ENCODE measurements at places on chromosomes 5 and 9.

- DNase-seq: no peak
These were observed 825.4 kb upstream of the CDH6 start for GRCh38 chr5:30368064-30368463.

DNA sequence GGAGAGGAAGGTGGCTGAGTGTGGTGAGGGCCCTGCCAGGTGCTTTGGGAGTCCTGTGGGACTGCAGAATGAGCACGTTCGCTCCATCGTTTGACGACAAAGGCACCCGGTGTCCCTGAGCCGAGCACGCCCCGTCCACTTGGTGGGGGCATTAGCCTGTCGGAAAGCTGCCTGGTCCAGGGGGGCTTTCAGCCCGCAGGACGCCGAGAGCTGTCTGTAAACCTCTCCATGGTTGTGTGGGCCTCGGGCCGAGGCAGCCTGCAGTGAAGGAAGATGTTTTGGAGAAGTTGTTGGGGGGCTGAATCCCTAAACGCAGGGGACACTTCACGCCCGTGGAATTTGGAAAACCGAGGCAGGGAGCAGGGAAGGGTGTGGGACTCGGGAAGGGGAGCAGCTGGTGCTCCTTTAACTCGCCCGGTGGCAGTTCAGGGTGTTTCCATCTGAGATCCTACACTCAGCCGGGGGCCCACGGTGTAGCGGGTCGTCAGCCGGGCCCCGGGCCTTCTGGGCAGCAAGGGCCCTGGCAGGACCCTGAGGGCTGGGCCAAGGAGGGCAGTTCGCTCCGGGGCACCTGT lies 53.8 kb downstream of the MRPL36 start:
- DNase-seq: no peak

DNA sequence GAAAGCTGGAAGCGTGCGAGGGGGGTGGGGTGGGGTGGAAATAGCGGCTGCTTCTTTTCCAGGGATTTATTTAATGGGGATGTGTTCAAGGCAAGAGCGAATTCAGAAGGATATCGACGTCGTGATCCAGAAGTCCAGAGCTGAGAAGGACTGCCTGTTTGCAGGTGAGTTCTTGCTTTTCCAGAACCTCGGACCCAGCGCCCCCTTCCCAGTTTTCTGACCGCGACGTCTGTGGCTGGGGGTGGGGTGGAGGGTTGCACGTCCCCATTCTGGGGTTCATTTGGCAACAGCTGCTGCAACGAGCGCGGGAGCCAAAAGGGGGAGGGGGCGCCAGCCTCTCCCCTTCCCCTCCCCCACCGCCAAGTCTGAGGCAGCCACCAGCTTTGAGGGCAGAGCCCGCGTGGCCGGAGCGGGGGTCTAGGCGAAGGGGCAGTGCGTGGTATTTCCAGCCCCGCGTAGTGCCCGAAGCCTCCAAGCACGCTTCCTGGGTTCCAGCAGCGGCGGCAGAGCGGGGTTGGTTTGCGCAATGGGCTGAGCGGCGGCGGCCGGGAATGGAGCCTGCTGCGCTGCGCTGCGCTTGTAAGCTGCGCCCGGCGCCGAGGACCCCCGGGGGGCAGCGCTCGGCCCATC lies 701 bp downstream of the PARP8 start:
- DNase-seq: no peak

DNA sequence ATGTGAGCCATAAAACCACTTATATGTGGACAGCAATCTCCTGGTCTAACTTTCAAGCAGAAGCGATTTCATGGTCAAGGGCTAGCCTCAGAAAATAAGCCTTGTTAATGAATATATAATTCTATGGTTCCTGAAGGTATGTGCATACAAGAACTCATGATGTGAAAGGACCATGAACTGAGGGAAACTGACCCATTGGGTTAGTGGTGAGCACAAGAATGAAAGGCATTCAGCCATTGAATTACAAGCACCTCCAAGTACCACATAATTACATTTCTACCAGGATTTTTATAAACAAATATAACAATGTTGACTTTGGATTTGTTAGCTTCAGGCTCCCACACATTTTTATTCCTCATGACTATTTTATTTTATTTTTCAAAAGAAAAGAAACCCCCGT lies 459.0 kb downstream of the TLE4 start:
- no peak for DNase-seq

DNA sequence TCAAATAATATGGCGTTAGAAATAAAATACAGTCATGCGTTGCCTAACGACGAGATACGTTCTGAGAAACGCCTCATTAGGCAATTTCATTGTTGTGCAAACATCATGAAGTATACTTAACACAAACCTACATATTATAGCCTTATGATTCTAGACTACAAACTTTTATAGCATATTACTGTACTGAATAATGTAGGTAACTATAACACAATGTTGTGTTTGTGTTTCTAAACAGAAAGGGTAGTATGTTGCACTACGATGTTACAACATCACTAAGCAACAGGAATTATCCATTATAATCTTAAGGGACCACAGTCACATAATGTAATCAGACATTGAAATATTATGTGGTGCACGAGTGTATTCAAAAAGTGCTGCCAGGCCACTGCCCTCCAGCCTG lies 3.0 kb upstream of the SMC2 start:
- DNase-seq: no peak

DNA sequence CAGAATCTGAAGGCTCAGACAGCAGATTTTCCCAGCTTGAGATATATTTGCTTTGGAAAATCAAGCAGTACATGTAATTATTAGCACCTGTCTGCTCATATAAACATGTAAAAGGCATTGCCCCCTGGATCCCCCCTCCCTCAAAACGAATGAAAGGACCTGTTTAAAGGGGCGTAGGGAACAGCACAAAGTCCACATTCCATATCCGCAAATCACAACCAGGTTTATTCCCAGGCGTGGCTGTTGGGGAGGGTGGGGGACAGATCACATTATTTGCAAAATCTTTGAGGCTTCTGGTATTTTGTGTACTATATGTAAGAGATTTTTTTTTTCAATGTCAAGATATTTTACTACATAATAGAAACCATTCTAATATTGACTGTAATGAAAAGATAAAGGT lies 8.7 kb upstream of the MRPS2 start:
- no peak for DNase-seq

DNA sequence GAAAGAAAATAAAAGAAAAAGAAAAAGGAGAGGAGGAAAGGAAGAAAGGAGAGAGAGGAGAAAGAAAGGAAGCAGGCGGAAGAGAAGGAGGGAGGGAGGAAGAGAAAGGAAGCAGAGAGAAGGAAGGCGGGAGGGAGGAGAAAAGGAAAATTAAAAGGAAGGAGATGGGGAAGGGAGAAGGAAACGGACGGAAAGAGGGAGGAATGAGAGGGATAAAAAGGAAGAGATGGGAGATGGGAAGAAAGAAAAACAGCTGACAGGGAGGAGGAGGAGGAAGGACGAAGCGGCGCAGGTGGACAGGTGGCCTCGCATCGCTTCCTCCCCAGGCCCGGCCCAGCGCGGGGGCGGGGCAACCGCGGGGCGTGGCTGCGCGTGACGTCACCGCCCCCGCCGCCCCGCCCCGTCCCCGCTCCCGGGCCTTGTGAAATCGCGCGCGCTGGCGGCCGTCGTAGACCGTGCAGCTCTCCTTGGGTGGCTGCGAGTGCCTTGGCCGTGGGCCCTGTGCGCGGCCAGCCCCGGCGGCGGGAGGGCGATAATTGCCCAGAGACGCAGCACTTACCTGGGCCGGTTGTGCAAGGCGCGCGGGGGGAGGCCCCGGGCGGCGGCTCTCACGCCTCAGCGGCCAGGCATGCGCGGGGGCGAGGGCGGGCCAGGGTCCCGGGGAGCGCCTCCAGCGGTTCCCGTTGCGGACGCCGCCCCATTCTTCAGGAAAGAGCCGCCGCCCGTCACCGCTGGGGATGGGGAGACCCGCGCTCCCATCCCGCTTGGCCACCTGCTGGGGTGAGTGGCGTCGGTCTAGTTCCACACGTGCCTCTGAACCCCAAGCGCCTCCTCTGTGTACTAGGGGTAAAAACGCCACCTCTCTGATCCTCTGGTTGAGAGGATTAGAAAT lies 49.6 kb upstream of the FOXE1 start:
- DNase-seq: peak; percentile 90

DNA sequence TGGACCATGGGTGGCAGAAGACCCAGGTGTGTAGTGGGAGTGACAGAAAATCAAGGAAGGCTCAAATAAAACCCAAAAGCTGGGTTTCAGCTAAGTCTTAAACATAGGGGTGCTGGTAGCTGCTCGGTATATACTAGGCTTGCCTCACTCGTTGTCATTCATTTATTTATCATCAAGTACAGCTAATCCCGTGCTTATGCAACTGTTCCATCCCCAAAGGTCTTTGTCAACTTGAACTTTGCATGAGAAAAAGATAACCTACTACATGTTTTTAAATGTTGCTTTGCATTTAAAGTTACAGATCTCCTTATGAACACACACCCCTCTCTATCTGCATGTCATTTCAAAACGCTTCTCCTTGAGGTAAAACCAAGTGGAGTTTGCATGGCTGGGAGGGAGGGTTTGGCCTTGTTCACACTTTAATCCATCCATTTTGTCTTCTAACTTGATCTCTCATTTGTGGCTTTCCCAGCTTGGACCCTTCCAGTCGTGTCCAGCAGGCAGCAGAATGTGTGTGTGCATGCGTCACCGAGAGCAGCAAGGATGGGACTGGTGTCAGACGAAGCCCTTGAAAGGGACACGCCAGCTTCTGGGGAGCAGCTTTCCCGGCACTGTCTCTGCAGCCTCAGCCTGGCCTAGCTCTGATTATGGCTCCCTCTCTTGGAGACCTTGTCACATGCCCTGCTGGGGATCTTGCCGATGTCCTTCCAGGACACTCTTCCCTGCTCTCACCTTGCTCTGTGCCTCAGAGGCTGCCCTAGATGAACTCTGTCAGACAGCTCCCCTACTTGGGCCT lies 133.5 kb downstream of the GADD45G start:
- DNase-seq: no peak

GRCh38 chr5:6432206-6432605 lies 16.5 kb upstream of the UBE2QL1 start:
- DNase-seq: no peak

- DNase-seq: no peak
These were observed 494.1 kb downstream of the SEMA5A start for GRCh38 chr5:9051779-9052178.

DNA sequence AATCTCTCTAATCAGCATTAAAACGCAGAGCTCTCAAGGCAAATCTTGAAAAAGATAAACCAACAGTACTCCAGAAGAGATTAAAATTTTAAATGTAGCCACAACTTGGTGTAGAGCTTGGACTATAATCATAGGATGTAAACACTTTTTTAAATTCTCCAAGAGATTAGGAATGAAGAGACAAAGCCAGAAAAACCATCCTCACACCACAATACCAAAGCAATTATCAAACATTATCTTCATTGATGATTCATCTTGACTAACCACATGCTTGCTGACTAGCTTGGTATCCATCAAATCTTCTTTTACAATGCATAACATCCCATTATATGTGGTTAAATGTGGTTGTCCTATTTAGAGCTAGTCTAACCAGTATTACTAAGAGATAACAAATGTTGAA lies 815.1 kb downstream of the TLE1 start:
- DNase-seq: no peak

GRCh38 chr5:462051-462481 lies 19.1 kb downstream of the EXOC3 start:
- DNase-seq: no peak

GRCh38 chr9:33041432-33042188 lies 16.5 kb downstream of the DNAJA1 start:
- no peak for DNase-seq

- no peak for DNase-seq
These were observed 5.1 kb downstream of the DBN1 start for GRCh38 chr5:177468329-177468684.

DNA sequence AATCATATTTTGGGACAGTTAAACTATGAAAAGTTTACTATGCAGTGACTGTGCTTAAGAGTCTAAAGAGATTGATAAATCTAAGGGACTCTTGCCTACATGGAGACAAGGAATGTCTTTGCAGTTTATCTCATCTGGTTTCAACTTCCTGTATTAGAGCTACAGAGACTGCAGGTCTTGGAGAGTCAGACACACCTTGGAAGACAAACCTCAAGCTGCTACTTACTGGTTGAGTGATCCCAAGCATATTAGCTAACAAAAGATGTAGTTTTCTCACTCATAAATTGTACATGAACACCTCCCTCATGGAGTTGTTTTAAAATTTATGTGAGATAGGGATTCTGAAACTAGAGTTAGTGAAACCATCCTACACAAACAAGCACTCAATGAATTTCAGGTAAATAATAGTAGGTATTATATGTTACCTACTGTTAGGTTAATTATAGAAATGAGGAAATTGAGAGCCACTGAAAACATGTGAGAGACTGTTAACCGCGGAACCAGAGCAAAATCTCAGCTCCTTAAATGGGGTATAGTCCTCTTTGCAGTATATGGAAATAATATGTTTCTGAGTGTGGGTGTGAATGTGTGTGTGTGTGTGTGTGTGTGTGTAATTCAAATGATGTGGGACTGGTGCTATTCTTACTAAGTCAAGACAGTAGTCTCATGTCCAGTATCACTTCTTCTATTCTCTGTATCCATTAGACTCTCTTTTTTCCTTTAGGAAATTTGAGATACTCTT lies 752.1 kb downstream of the DTWD2 start:
- no peak for DNase-seq

DNA sequence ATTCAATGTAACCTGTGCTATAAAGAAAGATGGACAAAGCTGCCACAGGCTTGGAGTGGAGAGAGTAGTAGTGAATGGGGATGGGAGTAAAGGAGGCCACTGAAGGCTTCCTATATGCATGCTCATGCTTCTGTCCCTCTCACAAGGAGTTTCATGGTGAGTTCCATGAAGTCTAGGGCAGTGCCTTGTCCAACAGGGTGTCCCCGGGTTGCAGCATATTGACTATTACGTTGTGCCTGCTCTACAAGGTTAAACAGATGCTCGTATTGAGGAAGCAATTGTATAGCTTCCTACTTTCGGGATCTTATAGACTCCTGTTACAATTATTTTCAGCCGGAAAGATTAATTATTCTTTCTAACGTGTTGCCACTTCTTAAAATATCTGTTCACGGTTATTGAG lies 129.1 kb upstream of the PIK3R1 start:
- no peak for DNase-seq

DNA sequence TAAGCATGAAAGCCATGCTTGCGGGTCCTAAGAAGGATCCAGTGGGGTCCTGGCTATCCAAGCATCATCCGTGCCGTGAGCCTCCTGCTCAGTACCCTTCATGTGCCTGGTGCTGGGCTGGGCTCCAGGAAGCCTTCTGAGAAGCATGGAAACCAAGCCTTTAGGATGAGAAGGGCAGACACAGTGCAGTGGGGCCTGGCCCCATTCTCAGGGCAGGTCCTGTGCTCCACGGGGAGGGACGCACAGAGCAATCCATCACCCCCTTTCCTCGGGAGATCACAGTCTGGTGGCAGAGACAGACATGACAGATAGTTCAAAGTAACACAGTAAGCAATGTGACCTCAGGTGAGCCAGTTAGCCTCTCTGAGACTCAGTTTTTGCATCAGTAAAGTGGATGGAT lies 76.9 kb downstream of the RGS3 start:
- DNase-seq: no peak
